NCI-H187 (cell line): ENCODE measurements at places on chromosomes 2 and 18.
A peak's percentile ranks its signal among the peaks of the same experiment; 100 is the strongest.

GRCh38 chr2:130882111-130882690 is 45.5 kb downstream of the ARHGEF4 start:
- DNase-seq = no peak

GRCh38 chr18:8976606-8977005 is 125.9 kb upstream of the NDUFV2 start:
- no peak for DNase-seq

GRCh38 chr2:239769554-239770245 is 255.4 kb downstream of the NDUFA10 start:
- DNase-seq = no peak

DNA sequence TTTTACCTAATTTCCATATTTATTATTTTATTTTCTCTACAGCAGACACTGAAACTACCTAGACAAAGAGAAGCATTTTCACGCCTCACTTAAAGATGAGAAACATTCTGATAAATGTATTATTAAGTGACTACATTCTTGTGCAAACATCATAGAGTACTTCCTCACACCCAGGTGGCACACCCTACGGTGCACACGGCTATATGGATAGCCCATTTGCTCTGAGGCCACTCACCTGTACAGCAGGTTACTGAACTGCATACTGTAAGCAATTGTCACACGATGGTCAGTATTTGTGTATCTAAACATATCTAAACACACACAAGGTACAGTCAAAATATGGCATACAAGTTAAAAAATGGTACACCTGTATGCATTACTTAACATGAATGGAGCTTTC is 481.4 kb downstream of the CMPK2 start:
- DNase-seq = no peak

DNA sequence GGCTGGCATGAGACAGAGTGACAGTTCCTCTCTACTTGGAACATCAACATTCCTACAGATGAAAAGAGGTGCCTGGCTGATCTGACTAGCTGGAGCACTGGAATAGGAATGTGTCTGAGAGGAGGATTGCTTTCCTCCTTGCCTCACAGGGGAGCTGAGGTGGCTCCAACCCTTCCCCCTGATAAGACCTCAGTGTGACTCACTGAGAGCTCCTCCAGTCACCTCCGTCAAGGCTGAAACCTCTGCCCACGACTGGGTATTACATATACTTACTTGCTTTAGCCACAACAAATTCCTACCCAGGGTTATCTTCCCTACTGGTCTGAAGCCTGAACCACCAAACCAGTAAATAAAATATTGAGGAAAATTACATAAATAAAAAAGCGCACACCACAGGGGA is 342.7 kb upstream of the REG3G start:
- DNase-seq = no peak

DNA sequence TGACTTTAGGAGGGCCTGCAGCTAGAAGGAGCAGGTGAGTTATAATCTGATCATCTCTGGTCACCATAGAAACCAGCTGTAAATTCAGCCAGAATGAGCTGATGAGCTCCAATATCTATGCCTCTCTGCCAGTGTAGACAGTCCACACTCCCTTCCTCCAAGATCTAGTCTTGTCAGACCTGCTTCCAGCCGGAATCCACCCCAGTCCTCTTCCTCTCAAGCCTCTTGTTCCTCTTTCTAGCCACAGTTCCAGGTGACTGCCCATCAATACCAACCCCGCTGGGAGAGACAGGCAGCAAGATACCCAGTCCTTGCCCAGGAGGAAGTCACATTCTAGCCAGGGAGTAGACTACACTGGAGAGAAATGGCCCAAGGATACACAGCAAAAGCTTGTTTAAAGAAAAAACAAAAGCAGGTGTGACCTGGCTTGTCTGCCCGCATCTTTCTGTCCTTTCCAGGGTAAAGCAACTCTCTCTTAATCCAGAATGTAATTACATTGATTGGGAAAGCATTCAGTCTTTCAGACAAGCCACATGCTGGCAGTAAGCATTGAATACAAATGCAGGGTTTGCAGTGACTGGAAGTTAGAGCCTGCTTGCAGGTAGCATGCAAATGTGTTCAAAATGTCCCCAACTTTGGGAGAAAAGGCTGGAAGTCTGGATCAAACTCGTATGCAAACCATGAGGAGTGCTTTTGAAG is 9.0 kb upstream of the SLC35F6 start:
- peak; percentile 33 for DNase-seq

GRCh38 chr2:138475277-138475776 is 26.2 kb upstream of the SPOPL start:
- DNase-seq = no peak

DNA sequence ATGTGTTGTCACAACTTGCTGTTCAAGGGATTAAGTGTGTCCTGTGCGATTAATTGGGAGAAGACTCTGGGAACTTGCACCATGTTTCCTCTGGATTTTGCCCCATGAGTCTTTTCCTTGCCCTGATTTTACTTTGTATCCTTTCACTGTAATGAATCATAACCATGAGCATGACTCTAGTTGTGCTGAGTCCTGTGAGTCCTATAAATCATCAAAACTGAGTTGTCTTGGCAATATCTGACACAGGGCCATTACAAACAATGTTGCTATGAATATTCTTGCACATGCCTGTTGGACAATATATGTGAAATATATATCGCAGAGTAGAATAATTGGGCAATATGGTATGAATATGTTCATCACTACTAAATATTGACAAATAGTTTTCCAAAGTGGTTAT is 56.5 kb upstream of the COL5A2 start:
- no peak for DNase-seq

GRCh38 chr2:234130777-234131181 is 80.3 kb downstream of the SPP2 start:
- no peak for DNase-seq

DNA sequence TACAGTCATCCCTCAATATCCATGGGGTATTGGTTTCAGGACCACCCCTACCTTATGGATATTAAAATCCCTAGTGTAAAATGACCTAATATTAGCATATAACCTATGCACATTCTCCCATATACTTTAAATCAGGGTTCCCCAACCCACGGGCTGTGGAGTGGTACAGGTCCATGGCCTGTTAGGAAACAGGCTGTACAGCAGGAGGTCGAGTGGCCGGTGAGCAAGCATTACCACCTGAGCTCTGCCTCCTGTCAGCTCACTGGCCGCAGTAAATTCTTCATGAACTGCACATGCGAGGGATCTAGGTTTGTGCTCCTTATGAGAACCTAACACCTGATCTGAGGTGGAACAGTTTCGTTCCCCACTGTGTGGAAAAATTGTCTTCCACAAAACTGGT is 73.8 kb downstream of the RIF1 start:
- no peak for DNase-seq

DNA sequence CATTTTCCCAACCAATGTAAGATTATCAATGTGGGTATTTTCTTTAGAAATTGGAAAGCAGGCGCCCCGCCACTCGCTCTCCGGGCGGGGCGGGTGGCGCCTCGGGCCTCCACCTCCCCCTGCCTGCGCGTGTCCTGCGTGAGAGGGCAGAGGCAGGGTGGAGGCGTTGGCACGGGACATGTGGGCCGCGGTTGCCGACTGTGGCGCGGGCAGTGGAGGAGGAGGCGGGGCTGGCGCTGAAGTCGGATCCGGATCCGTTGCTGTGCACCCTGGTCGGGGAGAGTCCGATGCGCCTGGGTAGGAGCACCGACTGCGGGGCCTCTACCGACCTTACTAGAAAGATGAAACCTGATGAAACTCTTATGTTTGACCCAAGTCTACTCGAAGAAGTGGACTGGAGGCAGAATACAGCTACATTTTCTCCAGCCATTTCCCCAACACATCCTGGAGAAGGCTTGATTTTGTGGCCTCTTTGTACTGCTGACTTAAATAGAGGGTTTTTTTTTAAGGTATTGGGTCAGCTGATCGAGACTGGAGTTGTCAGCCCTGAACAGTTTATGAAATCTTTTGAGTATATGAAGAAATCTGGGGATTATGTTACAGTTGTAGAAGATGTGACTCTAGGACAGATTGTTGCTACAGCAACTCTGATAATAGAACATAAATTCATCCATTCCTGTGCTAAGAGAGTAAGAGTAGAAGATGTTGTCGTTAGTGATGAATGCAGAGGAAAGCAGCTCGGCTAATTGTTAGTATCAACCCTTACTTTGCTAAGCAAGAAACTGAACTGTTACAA is 37.9 kb downstream of the PMS1 start:
- no peak for DNase-seq

DNA sequence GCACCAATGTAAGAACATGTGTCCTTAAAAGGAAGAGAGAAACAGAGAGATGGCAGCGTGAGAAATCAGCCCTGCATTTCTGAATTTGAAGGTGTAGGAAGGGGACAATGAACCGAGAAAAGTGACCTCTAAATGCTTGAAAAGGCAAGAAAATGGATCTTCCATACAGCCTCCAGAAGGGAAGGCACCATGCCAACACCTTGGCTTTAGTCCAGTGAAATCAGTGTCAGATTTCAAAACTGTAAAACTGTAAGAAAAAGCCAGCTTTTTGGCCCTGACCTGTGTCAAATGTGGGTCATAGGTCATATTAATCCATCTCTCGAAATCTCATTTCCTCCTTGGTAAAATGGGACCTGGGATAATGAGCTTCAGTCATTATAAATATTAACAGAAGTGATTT is 762.3 kb downstream of the DCDC2C start:
- no peak for DNase-seq

- DNase-seq = no peak
These were observed 81.9 kb downstream of the CDH2 start for GRCh38 chr18:28095041-28095440.

GRCh38 chr2:111138839-111139238 is 18.1 kb downstream of the BCL2L11 start:
- DNase-seq = no peak
